A549 treated with ZK216348 at 1 μM for 4 hours (cell line): ENCODE measurements at places on chromosomes 4 and X. TPM values are rescaled to one million over a fixed set of nuclear protein-coding genes. Genes with fewer than 3 reads are reported as not detected.

INTS12 gene
- 14.5 to 19.4 TPM (median 15.0 TPM) in 5 replicates for total RNA-seq

TMEM156 gene
- 15.7 to 27.8 TPM (median 18.8 TPM) in 5 replicates for total RNA-seq

GLRA3 gene
- total RNA-seq, result not detected in 5 replicates

HSFX4 gene
- total RNA-seq, result not detected in 5 replicates

FAM47A gene
- total RNA-seq, result not detected in 5 replicates

PDZD4 gene
- total RNA-seq, result 2.9 to 4.8 TPM (median 3.6 TPM) in 5 replicates

PABPC1L2A gene
- not detected in 5 replicates for total RNA-seq
